Sigmoid colon (tissue), 7 donors: ENCODE measurements at places on chromosomes 4 and X. TPM values are rescaled to one million over a fixed set of nuclear protein-coding genes. Genes with fewer than 3 reads are reported as not detected.

DNA sequence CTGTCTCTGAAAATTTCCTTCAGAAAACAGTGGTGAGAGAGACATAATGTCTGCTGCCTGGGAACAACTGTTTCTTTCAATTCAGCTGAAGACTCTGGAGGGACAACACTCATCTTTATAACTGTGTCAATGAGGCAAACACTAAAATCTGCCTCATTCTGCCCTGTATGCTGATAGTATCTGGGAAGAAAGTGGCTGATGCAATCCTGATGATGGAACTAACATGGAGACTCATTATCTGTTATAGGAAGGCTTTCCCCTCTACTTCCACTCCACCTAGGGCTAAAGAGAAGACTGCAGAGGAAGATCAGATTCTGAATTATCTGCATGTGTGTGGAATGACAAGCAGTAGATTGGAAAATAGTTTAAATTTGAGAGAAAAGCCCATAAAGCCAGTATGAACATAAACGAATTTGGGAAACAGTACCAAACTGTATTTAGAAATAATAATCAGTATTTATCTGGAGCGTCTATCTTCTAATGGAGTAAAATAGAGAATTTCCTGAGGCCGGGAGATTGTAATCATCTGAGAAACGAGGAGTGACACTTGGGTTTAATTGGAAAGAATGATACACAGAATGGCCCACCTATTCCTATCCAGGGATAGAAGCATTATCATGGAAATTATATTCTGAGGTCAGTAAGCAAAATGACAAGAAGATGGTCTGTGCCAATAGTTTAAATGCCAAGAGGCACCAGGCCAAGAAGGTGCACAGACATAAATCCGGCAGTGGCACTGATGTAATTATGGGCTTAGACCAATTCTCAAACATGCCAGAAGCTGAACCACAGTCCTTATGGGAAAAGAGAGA, 85.4 kb downstream of the SHISA3 start:
- DNase-seq = no peak

Gene MTMR8
- total RNA-seq = 1.4 TPM

Gene ESX1
- total RNA-seq = not detected

DNA sequence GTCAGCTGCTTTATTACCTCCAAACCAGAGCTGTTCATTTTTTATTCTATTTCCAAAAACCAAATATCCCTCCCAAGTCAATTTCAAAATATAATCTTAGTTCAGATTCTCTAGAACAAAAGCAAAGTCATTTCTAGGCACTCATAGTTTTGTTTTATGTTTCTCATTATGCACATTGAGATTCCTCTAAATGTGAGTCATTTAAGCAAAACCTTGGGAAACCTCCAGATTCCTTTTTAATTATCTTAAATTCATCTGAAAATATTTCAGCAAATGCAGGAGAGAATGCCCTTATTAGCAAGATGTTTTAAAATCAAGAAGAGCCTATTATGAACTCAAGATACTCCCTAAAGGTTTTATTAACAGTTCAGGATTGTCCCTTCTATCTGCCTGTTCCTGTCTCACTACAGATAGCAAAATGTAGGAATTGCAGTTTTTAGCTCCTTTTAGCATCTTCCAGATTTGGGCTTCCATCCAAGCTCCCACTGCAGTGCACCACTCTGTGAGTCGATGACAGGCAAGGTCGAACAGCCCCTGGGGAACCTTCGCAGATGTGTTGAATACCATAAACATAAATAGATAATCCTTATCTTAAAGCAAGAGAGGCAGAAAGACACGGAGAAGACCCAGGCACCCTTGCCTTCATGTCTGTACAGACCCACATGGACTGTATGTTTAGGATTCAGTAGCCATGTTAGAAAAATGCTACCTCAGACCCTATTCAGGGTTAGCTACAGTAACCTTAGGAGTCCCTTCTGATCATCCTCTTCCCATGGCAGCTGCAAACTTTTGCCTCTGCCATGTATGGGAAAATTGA, 11.3 kb upstream of the SLC9A7 start:
- no peak for DNase-seq

- DNase-seq = no peak
Measured at GRCh38 chr4:122842392-122842791, 15.8 kb downstream of the FGF2 start.

Gene CORIN
- 0.33 TPM for total RNA-seq

- DNase-seq = no peak
Measured at GRCh38 chrX:7083468-7084396, 63.8 kb upstream of the STS start.

- DNase-seq = no peak
Measured at GRCh38 chrX:38900719-38901118, 99.5 kb downstream of the MID1IP1 start.

DNA sequence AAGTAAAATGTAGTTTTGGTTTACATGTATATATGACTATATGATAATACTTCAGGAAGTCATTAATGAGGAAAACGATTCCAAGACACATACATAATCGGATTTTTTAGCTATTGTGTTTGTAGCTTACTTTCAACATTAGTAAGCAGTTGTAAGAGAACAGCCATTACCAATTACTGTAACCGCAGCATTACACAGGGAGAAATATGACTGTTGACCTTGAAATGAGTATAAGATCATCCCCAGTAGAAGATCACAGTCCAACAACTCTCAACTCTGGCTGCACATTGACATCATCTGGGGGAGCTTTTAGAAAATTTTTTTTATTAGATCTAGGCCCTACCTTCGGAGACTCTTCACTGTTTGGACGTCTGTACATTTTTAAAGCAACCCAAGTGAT, 762.0 kb upstream of the MAGEB2 start:
- no peak for DNase-seq

DNA sequence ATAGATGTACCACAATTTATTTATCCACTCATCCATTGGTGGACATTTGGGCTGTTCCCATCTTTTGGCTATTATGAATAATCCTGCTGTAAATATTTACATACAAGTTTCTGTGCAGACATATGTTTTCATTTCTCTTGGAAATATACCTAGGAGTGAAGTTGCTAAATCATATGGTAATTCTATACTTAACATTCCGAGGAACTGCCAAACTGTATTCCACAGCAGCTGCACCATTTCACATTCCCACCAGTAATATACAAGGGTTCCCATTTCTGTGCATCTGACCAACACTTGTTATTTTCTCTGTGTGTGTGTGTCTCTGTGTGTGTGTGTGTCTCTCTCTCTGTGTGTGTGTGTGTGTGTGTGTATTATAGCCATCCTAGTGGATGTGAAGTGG, 15.4 kb upstream of the DOCK11 start:
- no peak for DNase-seq

DNA sequence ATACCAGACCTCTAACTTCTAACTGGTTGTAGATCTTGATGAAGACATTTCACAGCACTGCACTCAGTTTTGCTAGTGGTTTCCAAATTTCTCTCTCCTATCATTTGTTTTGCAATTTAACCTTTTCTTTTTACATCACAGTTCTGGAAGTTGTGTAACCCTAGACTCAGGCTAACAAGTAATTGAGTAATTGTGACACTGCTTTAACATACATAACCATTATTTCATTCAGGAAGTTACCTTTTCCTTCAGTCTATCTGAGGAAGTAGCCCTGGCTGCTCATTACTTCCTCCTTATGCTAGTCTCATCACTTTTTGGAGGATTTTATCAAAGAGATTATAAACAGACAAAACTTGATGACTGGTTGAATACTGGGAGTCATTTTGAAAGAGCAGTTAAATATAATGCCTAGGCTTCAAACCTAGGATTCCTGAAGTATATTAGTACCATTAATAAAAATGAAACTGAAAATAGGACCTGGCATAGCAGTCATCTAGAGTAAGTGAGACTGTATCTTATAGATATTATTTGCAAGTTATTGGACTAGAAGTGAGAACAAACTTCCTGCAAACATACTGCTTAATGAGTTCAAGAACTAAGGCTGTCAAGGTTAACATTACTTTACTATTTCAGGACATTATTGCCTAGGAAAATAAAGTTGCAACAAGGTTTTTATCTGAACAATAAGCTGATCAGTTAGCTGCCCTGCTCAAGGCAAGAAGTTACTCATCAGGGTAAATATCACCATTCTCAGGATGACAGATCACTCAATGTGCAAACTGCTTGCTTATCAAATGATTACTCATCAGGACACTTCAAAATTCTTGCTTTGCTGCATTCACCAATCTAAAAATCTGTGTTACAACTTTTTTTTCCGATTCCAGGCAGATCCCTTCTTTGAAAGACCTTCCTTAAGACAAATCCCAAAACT, 25.6 kb upstream of the TEX13C start:
- DNase-seq = no peak

DNA sequence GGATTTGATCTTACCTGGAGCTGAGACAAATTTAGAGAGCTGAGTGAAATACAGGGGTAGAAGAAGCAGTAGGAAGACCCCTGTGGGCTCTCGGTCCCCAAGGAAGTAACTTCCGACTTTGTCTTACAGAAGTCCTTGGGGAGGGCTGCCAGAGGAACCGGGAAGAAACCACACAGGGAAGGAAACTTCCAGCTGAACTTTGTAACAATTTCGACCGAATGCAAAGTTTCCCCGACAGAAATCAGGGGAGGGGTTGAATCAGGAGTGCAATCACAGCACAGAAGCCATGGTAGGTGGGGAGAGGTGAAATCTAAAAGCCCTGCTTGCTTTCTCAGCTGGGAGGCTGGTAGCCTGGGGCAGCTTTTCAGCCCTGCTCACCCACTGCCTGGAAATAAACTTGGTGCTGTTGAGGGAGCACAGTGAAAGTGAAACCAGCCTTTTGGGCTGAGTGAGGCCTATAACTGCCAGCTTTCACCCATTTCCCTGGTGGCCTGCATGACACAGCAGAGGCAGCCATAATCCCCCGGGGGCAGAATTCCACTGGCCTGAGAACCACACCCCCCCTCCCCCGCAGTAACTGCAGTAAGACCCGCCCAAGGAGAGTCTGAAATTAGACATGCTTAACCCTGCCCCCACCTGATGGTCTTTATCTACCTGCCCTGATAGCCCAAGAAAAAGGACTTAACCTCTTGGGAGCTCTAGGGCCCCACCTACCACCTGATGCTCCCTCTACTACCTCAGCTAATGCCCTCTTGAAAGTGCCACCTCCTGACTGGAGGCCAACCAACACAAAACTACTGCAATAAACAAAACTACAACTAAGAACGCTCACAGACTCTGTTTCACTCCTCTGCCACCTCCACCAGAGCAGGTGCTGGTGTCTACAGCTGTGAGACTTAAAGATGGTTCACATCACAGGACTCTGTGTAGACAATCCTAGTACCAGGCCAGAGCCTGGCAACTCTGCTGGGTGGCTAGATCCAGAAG, 248.2 kb downstream of the PARM1 start:
- no peak for DNase-seq

GRCh38 chr4:106898621-106899230, 137.4 kb downstream of the DKK2 start:
- no peak for DNase-seq

GRCh38 chr4:31422006-31422405, 701.8 kb downstream of the PCDH7 start:
- no peak for DNase-seq

DNA sequence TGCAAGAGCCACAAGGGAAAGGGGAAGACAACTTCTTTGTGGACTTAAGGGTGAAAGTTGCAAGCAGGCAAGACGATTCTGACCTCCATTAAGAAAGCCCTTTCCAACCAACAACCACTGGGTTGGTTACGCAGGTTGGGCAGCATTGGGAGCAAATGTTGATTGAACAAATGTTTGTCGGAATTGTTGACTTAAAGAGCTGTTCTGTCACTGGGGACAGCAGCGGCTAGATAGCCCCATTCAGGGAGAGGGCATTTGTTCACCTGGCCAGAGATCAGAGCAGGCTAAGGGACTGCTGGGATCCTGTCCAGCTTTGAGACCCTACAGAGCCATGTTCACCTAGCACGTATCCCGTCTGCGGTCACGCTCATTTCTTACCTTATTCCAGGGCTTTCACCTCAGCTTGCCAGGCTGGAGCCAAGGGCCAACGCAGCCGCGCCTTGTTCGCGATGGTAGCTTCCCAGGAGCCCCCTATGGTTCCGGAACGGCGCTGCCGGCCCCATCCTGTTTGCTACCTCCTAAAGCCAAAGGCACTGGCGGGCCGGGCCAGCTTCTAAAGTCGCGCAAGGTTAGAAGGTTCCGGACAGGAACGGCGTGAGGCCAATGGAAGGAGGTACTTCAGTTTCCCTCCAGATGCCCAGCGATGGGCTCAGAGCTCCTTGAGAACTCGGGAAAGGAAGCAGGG, 24.6 kb downstream of the F9 start:
- no peak for DNase-seq

- DNase-seq = no peak
Measured at GRCh38 chr4:93086356-93086755, 742.2 kb upstream of the ATOH1 start.

GRCh38 chr4:28227764-28228163, 1367.1 kb downstream of the STIM2 start:
- DNase-seq = no peak

Gene PRR32
- total RNA-seq = not detected

DNA sequence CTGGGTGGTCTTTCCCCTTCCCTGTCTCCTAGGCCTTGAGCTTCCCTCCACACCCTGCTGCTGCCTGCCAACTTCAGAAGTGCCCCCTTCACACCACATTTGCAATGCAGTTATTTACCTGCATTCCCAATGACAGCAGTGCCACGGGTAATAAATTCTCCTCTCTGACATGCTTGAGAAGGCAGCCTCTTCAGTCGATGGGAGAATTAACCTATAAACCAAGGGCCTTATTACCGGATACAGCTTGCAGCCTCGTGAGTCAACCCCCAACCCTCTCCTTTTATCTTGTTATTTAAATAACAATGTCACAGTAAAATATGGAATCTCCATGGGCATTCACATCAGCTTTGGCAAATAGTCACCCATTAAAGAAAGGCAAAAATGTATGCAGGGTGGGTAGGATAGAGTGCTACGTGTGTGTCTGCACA, 34.7 kb upstream of the LGI2 start:
- no peak for DNase-seq

DNA sequence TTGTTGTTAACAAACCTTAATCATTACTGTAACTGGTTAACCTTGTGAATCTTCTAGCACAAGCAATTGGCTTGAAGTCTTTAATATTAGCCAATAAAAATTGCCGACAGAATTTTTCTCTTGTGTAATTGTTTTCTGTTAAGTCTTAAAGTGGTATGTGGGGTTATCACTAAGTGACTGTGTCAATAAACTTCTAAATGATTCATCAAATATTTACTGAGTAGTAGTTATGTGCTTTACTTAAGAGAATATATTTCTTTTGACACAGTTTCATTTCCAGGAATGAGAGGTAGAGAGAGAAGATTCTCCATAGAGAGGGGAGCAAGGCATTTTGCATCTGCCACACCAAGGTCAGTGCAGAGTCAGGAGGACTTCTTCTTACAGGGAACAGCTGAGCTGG, 2361.6 kb upstream of the AGA start:
- no peak for DNase-seq

Gene JAKMIP1
- 0.49 TPM for total RNA-seq

DNA sequence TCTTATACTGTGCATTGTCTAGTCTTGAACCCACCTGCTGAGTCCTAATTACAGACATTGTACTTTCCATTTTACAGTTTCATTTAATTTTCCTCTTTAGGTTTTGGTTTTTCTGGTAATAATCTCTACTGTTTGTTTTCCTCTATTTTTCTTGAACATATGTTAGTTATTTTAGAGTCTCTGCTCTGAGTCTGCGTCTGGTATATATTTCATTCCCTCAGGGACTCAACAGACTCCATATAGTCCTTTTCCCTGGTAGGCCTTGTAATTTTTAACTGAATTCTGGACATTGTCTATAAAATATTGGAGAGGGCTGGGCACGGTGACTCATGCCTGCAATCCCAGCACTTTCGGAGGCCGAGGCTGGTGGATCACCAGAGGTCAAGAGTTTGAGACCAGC, 121.8 kb upstream of the STOX2 start:
- DNase-seq = no peak

Gene BEX5
- 1.4 TPM for total RNA-seq
